CD4-positive, alpha-beta memory T cell (primary cell): ENCODE measurements at places on chromosomes 2 and 18. TPM values are rescaled to one million over a fixed set of nuclear protein-coding genes. Genes with fewer than 3 reads are reported as not detected.

DNA sequence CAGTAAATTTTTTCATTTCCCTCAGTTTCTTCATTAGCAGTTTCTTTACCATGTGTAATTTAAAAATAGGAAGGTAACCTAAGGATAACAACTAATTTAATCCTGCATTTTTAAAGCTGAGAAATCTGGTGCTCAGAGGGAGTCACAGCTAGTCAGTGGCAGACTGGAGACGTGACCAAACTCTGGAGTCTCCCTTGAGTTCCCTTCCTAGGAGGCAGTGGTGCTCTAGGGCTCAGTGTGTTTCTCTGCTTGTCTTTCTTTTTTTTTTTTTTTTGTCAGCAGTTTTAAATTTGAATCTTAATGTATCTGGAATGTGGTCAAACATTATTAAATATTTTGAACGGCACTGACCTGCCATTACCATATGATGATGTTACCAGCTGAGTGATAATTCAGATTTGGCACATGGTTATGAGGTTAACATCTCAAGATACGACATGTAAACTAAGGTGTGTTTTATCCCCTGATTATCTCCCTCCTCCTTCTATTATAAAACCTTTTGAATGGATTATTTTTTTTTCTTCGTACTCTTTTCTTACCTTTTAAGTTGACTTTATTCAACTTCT lies 226.2 kb downstream of the GALNT13 start:
- no peak overlapping the region for H3K4me3 ChIP-seq
- H3K4me1 ChIP-seq: no peaks in the 10 kb centered on the region
- DNase-seq: no peak
- H3K27ac ChIP-seq: no peak overlapping the region
- H3K36me3 ChIP-seq: no peaks in the 10 kb centered on the region

DNA sequence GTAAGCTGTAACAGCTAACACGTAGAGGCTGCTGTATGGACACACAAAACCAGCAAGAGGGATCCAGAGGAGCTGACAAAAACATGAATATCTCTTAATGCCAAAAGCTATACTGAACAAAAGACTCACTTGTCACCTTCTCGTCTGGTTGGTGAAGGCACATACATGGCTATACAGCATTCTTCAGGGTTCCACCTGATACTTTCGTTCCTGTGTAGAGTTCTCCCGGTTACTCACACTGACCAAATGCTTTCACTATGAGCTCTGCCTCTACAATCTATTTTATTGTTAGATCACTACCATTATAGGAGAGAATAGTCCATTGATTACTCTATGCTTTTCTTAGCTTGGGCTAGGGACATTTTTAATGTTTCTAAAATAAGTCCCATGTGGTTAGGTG lies 193.1 kb downstream of the HNMT start:
- H3K27ac ChIP-seq: no peak overlapping the region
- no peaks in the 10 kb centered on the region for H3K27me3 ChIP-seq
- no peak overlapping the region for H3K4me3 ChIP-seq
- no peaks in the 10 kb centered on the region for H3K36me3 ChIP-seq

DNA sequence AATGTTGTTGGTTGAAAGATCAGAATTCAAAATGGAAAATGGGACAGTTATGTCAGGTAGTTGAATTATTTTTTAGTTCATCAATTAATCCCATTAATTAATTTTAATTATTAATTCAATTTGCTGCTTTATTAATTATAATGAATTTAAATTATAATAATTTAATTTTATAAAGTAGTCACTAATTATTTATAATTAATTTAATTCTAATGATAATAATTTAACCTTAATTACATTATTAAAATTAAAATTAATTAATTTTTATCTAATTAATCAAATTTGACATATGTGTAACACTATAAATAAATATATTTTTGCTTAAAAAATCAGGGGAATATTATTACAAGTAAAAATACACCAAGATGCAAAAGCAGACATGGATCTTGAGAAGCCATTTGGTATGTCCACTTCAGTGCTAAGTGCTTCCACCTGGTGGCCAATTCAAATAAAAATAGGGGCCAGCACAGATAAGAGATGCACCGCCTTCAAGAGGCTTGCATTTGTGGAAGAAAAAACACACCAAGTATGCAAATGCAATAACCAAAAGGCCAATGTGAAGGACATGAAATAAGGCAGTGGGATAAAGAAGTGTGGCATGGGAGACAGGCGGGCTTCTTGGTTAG lies 73.2 kb downstream of the MBP start:
- H3K36me3 ChIP-seq: no peaks in the 10 kb centered on the region
- peaks cover 95% of the 10 kb centered on the region for H3K4me1 ChIP-seq
- no peak overlapping the region for H3K4me3 ChIP-seq
- no peak for DNase-seq
- peak overlapping the region; percentile 77 for H3K27ac ChIP-seq

- H3K36me3 ChIP-seq: no peaks in the 10 kb centered on the region
- H3K4me3 ChIP-seq: no peak overlapping the region
- no peak overlapping the region for H3K27ac ChIP-seq
- DNase-seq: no peak
- H3K27me3 ChIP-seq: no peaks in the 10 kb centered on the region
These were observed 98.9 kb upstream of the CHRNA1 start for GRCh38 chr2:174863183-174863582.

GRCh38 chr18:22551536-22552151 lies 133.9 kb upstream of the CTAGE1 start:
- no peaks in the 10 kb centered on the region for H3K27me3 ChIP-seq
- no peak for DNase-seq
- H3K4me3 ChIP-seq: no peak overlapping the region
- no peaks in the 10 kb centered on the region for H3K36me3 ChIP-seq

- H3K27me3 ChIP-seq: no peaks in the 10 kb centered on the region
- no peaks in the 10 kb centered on the region for H3K4me1 ChIP-seq
- H3K27ac ChIP-seq: no peak overlapping the region
- no peak for DNase-seq
- H3K4me3 ChIP-seq: no peak overlapping the region
These were observed 328.4 kb downstream of the CLIP4 start for GRCh38 chr2:29443627-29444026.

GRCh38 chr2:132652474-132652873 lies 17.5 kb downstream of the LYPD1 start:
- no peaks in the 10 kb centered on the region for H3K4me1 ChIP-seq
- DNase-seq: no peak
- no peaks in the 10 kb centered on the region for H3K27me3 ChIP-seq

DNA sequence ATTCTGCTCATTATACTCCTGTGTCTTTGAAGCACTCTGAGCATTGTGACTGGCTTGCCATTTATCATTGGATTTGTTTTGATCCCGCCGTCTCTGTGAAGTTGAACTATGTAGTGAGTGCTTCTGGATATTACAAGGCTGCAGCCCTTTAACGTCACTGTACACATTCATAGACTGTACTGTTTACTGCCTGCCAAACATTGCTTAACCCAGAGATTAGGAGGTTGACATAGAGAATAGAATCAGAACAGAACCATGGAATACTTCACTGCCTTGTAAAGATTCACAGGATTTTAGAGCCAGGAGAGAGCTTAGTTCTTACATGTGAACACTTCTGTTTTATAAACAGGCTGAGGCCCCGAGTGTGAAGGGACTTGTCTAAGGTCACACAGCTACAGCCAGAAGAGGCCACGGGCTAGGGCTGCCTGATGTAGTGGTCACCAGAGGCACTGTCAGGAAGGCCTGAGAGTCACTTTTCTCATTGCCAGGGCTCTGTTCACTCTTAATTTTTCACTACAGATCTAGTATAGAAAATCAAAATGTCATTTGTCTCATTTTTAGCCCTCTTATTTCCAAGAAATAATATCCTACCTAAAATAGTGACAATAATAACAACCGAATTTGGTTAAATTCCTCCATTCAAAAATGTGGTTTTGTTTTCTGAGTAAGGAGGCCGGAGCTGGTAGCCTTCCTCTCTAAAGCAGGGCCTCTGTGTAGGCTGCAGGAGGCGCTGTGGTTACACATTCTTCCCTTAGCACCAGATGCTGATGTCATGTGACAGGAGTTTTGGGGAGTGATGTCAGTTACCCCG lies 87.9 kb downstream of the UGGT1 start:
- no peaks in the 10 kb centered on the region for H3K27me3 ChIP-seq
- H3K4me3 ChIP-seq: no peak overlapping the region
- peak; percentile 26 for DNase-seq
- H3K27ac ChIP-seq: no peak overlapping the region

DNA sequence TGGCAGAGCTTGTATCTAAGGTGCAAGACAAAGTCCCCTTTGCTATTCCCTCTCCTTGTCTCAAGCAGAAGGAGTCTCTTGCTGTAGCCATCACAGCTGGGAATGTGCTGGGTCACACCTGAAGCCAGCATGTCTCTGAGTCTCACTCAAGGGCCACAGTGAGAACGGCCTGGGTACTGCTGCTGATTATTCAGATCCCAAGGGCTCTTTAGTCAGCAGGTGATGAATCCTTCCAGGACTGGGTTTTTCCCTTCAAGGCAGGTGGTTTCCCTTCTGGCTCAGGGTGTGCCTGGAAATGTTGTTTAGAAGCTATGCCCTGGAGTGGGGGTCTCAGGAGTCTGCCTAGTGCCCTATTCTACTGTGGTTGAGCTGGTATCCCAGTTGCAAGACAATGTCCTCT lies 356.3 kb downstream of the PARD3B start:
- no peaks in the 10 kb centered on the region for H3K36me3 ChIP-seq
- peaks cover 11% of the 10 kb centered on the region for H3K4me1 ChIP-seq
- no peak for DNase-seq
- no peaks in the 10 kb centered on the region for H3K27me3 ChIP-seq

- H3K27me3 ChIP-seq: no peaks in the 10 kb centered on the region
- no peak for DNase-seq
- H3K4me3 ChIP-seq: no peak overlapping the region
- no peaks in the 10 kb centered on the region for H3K36me3 ChIP-seq
These were observed 41.9 kb upstream of the SCN9A start for GRCh38 chr2:166417669-166418068.

DNA sequence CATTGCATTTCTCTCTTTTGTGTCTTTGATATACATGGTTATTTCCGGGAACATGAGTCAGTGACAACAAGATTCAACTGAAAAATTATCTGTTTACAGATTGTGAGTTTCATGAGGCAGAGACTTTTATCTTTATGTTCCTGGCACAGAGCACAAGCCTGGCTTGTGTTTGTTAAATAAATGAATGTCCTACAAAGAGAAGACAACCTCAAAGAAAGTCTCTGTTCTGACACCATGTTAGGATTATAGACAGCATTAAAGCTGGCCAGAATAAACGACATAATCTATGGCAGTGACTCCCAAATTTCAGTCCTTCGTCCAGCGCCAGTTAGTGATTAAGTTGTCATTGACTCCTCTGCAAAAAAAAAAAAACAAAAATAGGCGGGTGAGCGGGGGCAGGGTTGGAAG lies 97.4 kb upstream of the DNAJC10 start:
- H3K36me3 ChIP-seq: no peaks in the 10 kb centered on the region
- no peaks in the 10 kb centered on the region for H3K27me3 ChIP-seq
- H3K4me1 ChIP-seq: no peaks in the 10 kb centered on the region
- H3K27ac ChIP-seq: no peak overlapping the region
- no peak overlapping the region for H3K4me3 ChIP-seq
- no peak for DNase-seq

DNA sequence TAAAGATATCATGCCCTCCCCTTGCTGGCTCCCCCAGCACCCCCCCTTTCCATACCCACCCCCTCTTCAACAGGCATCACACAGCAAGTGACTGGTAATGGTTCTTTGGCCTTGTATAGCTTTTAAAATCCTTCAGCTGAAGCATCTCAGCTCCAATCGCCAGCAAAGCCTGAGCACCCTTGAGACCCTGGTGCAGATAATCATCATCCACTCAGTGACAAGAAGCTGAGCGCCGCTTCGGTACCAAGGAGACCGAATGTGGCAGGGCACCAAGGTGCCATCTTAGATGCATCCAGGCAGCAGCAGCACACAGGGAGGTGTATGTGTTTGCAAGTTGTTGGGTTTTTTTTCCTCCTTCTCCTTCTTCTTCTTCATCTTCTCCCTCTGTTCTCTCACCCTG lies 232.7 kb downstream of the BCL11A start:
- H3K36me3 ChIP-seq: no peaks in the 10 kb centered on the region
- no peaks in the 10 kb centered on the region for H3K27me3 ChIP-seq
- H3K4me1 ChIP-seq: no peaks in the 10 kb centered on the region
- DNase-seq: no peak
- H3K4me3 ChIP-seq: no peak overlapping the region
- H3K27ac ChIP-seq: no peak overlapping the region

- H3K27ac ChIP-seq: no peak overlapping the region
- DNase-seq: no peak
- H3K4me3 ChIP-seq: no peak overlapping the region
- H3K4me1 ChIP-seq: peaks cover 8% of the 10 kb centered on the region
- no peaks in the 10 kb centered on the region for H3K36me3 ChIP-seq
These were observed 6.6 kb downstream of the IL1RN start for GRCh38 chr2:113133704-113134598.

The DSC3 gene
- total RNA-seq: not detected

The FNDC4 gene
- not detected for total RNA-seq

The CAPG gene
- total RNA-seq: 38.5 TPM

The ASB18 gene
- total RNA-seq: not detected

The TCF7L1 gene
- not detected for total RNA-seq

The REG3A gene
- total RNA-seq: not detected

The AGXT gene
- total RNA-seq: not detected

The IL36A gene
- total RNA-seq: not detected
